ENCODE measurements at places on chromosomes 13 and 19.

DNA sequence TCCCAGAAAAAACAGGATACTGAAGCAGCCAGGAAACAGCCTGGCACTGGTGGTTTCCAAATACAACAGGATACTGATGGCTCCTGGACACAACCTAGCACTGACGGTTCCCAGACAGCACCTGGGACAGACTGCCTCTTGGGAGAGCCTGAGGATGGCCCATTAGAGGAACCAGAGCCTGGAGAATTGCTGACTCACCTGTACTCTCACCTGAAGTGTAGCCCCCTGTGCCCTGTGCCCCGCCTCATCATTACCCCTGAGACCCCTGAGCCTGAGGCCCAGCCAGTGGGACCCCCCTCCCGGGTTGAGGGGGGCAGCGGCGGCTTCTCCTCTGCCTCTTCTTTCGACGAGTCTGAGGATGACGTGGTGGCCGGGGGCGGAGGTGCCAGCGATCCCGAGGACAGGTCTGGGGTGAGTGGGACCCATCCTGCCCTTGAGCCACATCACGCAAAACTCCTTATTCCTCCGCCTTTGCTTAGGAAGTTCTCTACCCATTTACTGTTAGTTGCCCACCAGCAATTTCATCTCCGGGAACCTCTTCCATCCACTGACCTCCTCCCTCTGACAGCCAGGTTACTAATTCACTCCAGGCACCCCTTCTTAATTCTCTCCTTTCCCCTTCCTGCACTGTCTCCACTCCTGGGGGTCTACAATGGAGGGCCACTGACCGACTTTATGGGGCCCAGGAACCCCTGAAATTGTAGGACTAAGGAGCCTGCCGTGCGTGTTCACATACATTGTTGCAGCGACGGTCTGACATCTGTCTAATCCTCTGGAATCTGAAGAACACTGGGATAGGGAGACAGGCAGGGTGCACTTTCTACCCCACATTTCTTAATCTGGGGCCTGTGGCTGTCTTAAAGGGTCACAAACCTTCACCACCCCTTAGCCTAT is 1.2 kb downstream of the ITPKC start:
- DNase-seq = no peak

- DNase-seq = no peak
These were observed 188.9 kb upstream of the TSC22D1 start for GRCh38 chr13:44765001-44765471.

GRCh38 chr19:10305139-10305806 is 4.3 kb downstream of the ZGLP1 start:
- no peak for DNase-seq

GRCh38 chr13:23377579-23377978 is 55.9 kb downstream of the SACS start:
- no peak for DNase-seq

GRCh38 chr19:48194844-48195830 is 24.7 kb downstream of the ZSWIM9 start:
- DNase-seq = no peak

GRCh38 chr19:30351774-30352173 is 20.4 kb upstream of the ZNF536 start:
- no peak for DNase-seq

DNA sequence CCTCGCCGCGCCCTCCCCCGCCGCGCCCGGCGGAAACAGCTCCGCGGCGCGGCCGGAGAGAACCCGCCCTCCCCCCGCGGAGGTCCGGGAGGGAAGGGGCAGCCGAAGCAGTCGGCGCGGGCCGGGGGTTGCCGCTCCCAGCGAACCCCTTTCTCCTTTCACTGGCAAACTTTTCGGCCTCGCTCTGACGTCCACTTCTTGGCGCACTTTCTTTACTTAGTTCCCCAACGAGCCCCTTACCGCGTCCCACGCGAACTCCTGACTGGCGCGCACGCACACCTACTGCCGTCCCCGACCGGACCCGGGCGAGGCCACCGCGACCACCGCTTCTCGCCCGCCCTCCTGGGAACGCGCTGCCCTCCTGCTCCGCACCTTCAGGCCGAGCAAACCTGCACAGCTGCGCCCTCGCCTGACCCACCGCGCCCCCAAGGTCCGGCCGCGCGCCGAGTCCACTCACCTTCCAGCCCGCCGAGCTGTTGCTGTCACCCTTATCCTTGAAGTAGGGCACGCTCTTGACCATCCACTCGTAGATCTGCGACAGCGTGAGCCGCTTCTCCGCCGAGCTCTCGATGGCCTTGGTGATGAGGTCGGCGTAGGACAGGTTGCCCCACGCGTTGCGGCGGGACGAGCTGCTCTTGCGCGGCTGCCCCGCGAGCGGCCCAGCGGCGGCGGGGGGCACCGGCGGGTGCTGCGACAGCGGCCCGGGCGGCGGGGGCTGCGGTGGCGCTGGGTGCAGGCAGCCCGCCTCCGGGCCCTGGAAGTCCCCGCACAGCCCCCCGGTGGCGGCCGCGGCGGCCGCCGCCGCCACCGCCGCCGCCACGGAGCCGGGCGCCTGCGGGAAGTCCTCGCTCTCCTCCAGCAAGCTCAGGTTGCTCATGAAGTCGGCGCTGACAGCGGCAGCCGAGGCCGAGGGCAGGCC is 1.1 kb downstream of the FOXO1 start:
- DNase-seq = no peak

GRCh38 chr19:7196763-7197118 is 97.5 kb downstream of the INSR start:
- no peak for DNase-seq

DNA sequence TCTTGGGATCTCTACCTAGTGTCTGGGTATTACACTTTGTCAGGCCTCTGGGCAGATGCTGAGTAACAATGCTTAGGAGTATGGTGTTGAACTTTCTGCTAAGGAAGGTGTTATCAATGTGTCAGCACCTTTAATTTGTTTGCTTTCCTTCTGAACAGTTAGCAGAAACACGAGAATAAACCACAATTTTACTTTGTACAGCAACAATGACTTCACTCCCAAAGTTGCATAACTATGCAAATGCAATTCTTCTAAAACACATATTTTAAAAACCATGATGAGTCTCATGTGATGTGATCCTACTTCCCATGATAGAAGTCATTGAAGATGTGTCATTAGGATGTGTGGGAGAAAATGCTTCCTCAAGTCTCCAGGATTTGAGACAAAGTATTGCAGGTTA is 155.0 kb downstream of the POSTN start:
- DNase-seq = no peak

DNA sequence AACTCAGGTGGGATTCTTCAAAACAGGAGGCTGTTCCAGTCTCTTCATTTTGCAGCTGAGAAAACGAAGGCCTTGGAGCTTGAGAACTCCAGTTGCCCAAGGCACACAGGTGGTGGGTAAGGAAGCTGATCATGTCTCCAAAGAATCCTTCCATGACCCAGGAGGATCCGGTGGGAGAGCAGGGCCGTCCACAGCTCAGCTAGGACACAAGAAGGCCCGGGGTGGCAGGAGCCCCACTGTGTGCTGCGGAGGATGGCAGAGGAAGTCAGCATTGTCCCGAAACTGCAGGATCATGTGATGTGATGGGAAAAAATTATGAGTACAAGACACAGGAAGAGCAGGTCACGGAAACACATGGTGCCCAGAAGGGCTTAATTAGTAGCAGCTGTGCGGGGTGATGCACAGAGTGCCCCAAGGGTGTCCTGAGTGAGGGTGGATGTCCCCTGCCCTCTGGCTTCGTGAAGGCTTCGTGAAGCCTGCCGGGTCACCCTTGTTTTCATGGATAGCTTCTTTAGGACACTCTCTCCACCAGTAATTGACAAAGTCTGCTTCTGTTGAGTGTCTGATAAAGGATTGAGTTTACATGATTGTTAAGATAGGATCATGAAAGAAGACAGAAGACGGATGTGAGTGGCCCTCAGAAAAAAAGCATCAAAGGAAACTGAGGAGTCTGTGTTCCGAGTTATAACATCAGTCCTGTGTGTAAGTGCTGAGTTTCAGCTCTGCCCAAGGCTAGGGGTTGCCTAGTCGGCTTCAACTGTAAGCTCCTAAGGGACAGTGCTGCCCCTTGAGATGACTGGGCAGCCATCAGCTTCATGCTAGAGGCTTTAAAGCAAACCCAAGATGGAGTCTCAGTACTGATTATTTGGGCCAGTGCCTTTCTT is 33.8 kb upstream of the SACS start:
- DNase-seq = no peak

GRCh38 chr13:79463604-79464003 is 17.4 kb upstream of the NDFIP2 start:
- DNase-seq = no peak

DNA sequence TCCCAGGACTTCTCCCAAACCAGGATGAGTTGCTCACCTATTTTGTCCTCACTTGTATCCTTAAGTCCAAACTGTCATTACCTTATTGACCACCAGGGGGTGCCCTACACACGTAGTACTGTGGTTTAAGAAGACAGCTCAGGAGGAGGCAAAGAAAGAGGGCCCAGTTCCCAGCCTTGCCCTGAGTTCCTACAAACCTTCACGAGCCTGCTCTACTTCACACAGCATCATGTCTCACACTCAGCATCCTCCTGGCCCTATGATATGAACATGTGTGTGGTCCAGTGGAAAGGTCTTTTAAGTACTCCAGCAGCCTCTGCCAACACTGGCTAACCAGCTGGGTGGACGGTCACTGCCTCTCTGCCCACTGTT is 8.1 kb upstream of the ZNF784 start:
- DNase-seq = peak; percentile 67

DNA sequence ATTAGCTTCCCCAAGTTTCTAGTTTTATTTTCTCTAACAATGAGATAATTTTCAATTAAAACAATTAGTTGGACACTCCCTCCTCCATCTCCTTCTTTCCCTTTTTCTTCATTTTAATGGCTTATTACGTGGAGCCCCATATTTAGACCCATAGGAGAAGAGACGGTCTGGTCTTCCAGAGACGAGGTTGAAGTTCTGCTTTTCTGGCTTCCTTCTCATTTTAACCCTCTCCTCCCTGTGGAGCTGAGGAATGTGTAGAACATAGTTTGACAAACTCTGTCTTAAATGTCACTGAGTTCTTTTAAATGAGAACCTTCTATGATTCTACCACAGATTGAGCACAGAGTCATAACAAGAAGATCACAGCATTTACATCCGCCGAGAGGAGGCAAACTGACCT is 86.8 kb downstream of the EDNRB start:
- DNase-seq = no peak

DNA sequence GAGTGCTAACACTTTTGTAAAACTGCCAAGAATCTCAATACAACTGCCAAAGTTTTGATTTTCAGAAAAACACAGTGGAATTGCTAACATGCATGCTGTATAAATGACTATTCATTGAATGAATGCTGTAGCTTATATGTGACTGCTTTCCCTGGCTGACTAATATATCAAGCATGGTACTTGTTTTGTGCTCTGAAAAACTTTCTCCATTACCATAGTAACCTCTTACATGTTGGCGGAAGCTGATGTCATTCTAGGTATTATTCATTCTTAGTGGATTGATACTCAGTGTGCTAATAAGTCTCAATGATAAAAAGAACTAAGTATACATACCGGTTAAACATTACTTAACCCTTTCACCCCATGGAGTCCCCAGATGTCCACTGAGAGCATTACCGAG is 166.1 kb upstream of the MYO16 start:
- DNase-seq = no peak

GRCh38 chr13:28537171-28537570 is 42.2 kb upstream of the FLT1 start:
- no peak for DNase-seq

GRCh38 chr13:65342541-65343337 is 1887.4 kb downstream of the PCDH9 start:
- no peak for DNase-seq

DNA sequence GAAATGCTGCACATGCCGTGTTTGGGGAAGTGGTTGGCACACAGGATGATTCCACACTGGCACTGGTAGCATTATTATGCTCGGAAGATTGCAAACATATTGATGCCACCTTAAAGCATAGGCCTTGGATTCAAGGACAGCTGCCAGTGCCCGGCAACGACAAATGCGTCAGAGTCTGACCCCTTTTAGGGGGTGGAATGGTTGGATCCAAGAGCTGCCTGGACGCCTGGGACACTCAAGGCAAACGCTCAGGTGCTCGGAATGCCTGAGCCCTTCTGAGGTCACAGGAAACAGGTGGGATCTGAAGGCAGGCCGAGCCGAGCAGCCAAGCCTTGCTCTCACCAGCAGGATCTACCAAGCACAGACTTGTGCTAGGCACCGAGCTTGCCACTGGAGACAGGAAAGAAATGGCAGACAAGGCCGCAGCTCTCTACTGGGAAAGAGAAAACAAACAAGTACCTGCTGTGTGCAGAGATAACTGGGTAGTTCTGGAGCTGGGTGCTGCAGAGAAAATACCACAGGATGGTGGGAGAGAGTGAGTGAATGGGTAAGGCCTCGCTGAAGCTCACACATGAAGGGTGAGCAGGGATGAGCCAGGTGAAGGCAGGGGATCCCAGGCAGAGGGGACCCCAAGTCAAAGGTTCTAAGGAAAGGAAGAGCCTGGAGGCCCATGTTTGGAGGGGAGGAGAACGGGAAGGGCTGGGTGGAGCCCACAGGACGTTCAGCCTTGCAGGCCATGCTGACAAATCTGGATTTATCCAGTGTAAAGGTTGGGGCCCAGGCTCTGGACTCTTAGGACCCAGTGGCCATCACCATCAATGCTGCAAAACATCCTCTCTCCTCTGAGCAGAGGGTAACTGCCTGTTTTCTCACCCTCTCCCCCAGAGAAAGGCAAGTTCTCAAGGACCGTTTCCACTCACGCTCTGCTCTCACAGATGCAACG is 9.2 kb downstream of the RANBP3 start:
- no peak for DNase-seq

DNA sequence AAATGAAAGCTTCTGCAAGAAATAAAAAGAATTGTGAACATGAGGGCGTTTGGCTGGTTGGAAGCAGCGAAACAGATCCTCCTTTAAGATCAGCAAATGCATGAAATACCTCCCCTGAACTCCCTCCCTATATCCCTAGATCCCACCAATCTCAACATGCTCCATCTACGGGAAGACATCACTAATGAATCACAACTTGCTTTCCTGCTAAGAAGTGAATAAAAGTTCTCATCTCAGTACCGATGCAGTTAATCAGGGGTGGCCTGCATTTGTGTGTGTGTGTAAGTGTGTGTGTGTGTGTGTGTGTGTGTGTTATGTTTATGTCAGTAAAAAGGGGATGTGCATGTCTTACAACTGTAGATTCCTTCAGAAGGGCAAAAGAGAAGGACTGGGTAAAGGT is 238.7 kb downstream of the LIG4 start:
- DNase-seq = no peak
